ENCODE measurements at places on chromosomes 6 and 20.

- DNase-seq, result peak; percentile 33
Measured at GRCh38 chr6:1609648-1610496, at the start of gene FOXC1. Gene FOXC1 (plus strand): TSS chr6:1609915. CDS start chr6:1610446, 531 bp downstream.

DNA sequence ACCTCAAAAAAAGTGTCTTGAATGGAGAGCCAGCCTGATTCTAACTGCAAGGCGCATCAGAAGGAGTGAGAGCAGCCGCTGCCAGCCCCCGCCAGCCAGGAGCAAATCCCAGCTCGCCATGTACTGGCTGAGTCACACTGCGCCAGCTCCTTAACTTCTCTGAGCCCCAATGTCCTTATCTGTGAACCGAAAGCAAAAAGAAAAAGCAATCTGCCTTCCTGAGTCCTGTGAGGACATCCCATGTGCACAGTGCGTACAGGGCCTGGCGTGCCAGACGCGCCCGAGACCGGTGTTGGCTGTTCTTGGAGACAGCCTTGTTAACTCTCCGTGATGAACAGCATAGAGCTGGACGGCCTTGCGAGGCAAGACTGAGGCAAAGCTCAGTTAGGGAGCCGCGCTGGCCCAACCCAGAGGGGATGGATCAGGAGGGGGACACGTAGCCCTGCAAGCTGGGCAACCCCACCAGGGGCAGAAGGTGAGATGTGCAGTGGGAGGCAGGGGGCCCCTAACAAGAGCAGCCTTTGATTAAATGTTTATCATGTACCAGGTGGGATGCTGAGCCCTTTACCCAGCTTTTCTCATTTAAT is 122.7 kb downstream of the AGPAT4 start:
- no peak for DNase-seq

- no peak for DNase-seq
Measured at GRCh38 chr20:24786111-24786495, 163.0 kb upstream of the CST7 start.

GRCh38 chr6:9699888-9700287 is 715.0 kb downstream of the TFAP2A start:
- DNase-seq, result no peak

GRCh38 chr6:27290065-27290849 is 21.8 kb downstream of the POM121L2 start:
- DNase-seq, result no peak
